AG09319 (cell line): ENCODE measurements at places on chromosomes 3 and 15.
A peak's percentile ranks its signal among the peaks of the same experiment; 100 is the strongest.

GRCh38 chr3:156681002-156681401 lies 6.6 kb downstream of the TIPARP start:
- peak; percentile 73 for DNase-seq

DNA sequence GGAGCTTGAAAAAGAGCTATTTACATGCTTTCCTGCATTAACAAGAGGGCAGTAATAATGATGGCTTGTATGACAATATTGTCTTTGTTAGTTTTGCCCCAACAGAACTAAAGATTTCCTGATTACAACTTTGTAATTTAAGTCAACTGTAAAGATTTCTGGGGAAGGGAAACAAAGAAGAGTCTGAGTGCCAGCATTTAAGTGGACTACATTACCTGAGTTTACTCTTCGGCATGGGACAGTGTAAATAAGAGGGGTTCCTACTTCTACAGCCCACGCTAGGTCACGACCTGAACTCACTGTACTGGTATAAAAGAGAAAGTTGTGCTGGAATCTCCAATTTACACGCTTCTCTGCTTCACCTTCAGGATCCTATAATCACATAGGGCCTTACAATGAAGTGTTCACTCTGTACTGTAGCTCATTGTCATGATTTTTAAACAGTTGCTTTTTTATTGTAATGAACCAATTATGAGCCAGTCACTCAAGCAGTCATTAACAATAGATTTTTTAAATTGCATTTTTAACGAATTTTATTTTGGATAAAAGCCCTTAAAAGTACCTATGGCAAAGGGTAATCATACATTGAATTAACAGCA lies 39.6 kb downstream of the DPH6 start:
- no peak for DNase-seq

DNA sequence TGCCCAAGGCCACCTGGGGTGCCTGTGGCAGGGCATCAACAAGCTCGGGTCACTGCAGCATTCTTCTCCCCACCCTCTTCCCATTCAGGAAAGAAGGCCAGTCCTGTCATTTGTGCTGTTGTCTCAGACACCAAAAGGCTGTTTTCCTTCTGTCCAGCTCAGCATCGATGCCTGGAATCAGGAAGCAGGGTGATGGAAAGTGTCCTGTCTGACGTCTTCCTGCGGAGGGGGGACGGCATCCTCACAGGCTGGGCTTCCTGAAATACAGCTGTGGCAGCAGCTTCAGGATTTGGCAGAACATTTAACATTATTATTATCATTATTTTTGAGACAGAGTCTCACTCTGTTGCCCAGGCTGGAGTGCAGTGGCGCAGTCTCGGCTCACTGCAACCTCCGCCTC lies 33.0 kb upstream of the ANKDD1A start:
- DNase-seq = no peak

DNA sequence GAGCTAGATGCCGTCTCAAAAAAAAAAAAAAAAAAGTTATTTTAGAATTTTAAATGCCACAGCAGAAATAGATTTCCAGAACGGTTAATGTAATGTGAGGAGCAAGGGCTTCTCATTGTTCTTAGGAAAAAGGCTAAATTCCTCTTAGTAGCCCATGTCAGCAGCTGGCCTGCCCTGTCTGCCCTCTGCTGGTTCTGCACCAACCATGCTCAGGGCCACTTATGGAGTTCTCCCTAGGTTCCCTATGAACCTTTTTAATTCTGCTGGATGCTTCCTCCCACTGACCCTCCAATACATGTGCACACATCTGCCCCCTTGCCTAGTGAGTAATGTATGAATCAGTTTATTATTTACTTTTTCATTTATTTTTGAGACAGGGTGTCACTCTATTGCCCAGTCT lies 32.2 kb upstream of the DPPA4 start:
- DNase-seq = no peak

GRCh38 chr15:23686466-23687142 lies 501 bp downstream of the NDN start:
- DNase-seq = no peak

DNA sequence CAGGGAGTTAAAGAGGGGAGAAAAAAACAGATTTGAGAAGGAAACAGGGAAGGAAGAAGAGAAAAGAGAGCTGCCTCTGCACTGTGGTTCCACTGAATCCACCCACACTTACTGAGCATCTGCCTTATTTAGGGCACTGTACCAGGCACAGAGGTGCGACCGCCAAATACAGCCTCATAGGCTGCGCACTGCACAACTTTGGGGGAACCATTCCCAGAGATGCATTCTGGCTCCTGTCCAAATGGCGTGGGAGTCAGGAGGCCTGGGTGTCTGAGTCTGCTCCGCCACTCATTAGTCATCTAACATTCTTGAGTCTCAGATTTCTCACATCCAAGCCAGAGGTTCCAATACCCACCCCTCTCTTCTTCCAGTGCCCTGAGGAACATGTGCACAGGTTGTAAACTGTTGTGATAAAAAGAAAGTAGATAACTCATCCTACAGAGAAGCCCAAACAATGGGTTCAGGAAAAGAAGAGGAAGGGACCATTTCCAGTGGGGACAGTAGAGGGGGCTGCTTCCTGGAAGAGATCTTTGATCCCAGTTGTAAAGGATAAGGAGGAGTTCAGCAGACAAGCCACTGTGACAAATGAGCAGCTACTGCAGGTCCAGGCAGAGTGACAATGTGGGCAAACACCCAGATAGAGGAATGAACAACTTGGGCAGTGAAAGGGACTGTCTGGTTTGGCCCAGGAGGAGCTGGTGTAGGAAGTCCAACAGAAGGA lies 254.6 kb downstream of the UACA start:
- peak; percentile 58 for DNase-seq

DNA sequence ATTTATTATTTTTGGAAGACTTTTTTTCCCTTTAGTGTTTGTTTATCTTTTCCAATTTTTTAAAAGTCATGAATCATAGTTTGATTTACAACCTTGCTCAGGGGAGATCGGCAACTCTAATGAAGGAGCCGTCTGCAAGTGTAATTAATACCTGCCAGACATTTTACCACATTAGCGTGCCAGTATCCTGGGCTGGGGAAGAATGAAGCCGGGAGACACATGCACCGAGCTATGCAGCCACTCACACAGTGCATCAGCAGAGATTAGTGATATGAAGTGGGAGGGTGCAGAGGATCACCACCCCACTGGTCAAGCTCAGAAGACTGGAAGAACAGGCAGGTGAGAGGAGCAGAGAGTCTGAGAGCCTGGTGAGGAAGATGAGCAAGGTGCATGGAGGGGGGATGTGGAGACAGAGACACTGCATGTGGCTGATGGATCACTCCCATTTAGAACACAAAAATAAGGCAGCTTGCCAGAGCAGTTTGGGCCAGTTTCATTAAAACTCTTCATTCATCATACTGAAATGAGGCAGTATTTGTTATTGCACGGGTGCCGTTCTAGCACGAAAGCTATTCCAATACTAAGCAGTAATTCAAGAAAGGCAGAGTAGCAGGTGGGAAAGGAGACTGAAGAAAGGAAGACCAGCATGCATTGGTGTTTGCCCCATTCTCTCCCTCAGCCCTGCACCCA lies 821.6 kb downstream of the TUSC7 start:
- DNase-seq = no peak

GRCh38 chr15:30650012-30650929 lies 24.3 kb downstream of the ARHGAP11B start:
- no peak for DNase-seq

DNA sequence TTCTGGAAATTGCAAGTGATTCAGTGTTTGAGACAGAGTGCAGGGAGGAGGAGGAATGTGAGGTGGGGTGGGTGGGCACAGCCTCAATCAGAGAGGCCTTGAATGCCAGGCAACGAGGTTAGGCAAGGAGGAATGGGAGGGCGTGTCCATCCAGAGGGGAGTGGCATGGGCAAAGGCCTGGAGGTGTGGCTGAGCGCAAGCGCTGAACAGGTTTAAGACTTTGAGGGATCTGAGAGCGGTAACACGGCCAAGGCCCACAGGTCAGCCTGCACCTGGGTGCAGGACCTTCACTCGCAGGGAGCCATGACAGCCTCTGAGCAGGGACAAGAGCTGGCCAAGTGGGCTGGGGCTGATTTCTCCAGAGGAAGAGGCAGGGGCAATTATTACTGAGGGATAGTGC lies 125.9 kb downstream of the TPRA1 start:
- DNase-seq = no peak

DNA sequence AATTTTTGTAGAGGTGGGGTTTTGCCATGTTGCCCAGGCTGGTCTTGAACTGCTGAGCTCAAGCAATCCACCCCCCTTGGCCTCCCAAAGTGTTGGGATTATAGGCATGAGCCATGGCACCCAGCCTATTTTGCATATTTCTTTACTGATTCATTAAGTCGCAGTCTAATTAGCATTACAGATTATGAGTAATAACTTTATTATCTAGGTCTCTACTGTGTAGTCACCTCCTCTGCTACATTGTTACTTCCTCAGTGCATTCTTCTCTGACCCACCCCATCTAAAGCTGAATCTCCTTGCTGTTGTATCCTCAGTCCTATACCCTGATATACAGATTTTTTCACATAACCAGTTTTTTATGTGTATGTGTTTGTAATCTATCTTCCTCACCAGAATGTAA lies 61.7 kb downstream of the TFDP2 start:
- no peak for DNase-seq

DNA sequence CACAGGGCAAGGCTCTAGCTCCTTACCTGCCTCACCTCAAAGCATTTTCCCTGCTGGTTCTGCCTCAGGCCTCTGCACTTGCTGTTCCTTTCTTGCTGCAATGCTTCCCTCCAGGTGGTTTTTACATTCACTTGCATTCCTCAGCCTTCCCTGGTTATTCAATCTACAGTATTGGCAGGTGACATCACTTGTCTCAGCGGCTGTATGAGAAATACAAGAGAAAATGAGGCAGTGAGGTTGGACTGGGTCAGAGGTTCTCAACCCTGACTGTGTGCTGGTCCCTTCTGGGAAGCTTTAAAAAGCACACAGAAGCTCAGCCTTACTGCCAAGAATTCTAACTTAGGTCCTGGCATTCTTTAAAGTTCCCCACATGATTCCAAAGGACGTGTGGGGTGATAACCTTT lies 26.7 kb downstream of the SIAH2 start:
- DNase-seq = no peak

DNA sequence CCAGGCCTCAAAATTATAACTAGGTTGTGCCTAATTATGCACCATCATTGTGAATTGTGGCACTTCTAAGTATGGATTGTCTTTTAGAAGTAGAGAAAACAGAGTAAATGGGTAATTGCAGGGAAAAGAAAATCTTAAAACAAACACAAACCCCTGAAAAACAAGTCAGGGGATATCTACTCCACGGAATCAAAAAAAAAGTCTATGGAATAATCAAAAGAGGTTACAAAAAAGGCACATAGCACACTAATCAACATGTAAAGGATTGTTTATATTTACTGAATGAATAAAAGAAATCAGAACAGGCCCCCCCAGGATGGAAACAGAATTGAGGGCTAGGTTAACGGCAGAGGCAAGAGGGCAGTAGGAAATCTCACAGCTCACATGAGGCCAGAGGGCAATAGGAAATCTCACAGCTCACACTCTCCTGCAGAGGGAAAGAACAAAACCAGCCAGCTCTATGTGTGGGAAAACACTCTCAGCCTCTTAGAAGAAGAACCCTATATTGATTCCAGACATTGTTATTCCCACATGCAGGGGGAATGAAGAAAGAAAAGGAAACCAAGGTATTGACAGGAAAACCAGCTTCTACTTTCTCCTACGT lies 72.7 kb upstream of the FNDC3B start:
- peak; percentile 37 for DNase-seq

DNA sequence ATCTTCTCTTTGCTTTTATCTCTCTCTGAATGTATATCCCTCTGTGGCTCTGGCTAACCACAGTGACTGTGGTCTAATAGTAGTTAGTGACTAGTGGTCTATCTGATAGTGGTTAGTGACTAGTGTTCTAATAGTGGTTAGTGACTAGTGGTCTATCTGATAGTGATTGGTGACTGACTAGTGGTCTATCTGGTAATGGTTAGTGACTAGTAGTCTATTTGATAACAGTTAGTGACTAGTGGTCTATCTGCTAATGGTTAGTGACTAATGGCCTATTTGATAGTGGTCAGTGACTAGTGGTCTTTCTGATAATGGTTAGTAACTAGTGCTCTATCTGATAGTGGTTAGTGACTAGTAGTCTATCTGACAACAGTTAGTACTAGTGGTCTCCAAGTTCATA lies 110.5 kb downstream of the MDFIC2 start:
- DNase-seq = no peak

GRCh38 chr3:56783644-56784447 lies 17.9 kb downstream of the ARHGEF3 start:
- peak; percentile 66 for DNase-seq

DNA sequence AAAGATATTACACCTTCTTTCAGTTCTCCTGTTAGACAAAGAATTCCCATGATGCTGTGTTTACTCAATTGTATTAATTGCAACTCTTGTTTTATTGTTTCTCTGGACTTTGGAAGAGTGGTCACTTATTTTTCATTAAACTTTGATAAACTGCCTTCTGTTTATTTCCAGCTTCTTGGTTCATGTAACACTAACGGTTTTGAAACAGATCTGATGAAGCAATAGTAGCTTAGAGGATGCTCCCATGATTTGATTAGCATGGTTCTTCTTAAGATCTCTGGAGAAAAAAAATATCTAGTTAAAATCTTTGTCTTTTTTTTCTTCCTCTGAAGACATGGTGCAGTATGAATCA lies 90.1 kb downstream of the FNDC3B start:
- DNase-seq = no peak

DNA sequence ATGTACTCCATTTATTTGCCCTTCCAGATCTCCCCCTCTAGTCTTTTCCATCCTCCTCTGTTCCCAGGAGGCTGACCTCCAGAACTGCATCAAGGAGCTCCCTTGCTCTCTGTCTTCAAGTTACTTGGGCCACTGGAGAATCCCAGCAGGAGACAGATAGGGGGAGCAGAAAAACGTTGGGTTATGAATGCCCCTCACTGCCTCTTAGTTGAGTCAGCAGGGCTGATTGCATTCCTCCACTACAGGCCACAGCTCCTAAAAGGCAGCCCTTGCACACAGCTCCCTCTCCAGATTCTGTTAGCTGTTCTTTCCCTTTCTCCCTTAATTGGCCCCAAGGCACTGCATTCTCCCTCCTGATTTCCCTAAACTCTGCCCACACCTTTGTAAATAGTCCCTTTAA lies 12.4 kb upstream of the CEP152 start:
- DNase-seq = no peak
